Amniotic epithelial cell (primary cell): ENCODE measurements at places on chromosomes 1 and 21.

- DNase-seq: no peak
Measured at GRCh38 chr1:1432951-1433803, 2.3 kb upstream of the VWA1 start.

DNA sequence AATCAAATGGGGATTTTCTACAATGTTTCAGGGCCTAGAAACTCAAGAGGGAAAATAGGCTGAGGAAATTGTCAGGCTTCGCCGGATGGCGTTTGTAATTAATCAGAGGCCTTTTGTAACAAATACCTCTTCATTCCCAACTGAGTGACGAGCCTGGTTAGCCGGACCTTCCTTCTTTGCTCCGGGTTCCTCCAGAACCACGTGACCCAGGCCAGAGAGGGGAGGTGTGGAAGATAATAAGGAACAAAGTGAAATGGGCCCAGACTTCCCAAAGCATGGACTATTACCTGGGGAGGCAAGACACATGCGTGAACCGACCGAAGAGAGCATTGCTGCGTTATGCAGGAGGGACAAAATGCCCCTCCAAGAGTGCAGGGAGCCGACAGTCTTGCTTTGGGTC is 7.5 kb upstream of the IGSF21 start:
- no peak for DNase-seq

- DNase-seq: no peak
Measured at GRCh38 chr1:16198444-16199156, 13.9 kb downstream of the ARHGEF19 start.

DNA sequence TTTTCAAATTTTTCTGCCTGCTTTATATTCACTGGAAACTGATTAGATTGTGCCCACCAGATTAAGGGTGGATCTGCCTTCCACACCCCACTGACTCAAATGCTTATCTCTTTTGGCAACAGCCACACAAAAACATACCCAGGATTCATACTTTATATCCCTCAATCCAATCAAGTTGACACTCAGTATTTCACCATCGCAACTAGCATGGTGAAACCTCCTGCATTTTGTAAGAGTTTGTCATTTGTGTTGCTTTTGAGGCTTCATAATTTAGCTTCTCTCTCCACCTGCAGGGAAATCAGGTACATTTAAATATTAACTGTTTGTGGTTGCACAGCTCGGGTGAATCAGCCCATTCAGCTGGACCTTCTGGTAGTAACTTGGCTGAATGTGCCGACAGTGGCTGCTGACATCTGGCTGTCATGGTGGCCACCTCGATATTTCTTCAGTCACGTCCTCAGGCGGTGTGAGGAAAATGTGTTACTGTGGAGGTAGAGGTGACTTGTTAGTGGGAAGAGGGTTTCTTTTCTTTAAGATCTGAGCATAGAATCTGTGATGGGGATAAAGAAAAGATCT is 224.0 kb downstream of the PTBP2 start:
- DNase-seq: peak; percentile 84

DNA sequence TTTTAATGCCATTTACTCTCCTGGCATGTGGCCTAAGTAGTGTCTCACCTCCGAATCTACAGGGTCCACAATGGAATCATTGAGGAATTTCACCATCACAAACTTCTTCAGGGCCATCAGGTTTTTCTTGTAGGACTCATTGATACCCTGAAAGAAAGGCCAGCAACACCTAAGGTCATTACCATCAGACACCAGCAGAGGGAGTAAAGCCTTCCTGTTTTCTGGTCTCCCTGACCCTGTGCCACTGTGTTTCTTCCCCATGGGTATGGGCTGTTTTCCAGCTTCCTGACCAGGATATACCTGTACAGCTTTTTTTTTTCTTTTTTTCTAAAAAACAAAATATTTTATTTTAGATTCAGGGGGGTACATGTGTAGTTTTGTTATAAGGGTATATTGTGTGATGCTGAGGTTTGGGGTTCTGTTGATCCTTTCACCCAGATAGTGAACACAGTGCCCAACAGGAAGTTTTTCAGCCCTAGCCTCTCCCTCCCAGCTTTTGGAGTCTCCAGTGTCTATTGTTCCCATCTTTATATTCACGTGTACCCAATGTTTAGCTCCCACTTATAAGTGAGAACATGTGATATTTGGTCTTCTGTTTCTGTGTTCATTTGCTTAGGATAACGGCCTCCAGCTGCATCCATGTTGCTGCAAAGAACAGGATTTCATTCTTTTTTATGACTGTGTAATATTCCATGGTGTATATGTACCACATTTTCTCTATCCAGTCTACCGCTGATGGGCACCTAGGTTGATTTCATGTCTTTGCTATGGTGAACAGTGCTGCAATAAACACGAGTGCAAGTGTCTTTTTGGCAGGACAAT is 18.3 kb downstream of the PPT1 start:
- peak; percentile 49 for DNase-seq

DNA sequence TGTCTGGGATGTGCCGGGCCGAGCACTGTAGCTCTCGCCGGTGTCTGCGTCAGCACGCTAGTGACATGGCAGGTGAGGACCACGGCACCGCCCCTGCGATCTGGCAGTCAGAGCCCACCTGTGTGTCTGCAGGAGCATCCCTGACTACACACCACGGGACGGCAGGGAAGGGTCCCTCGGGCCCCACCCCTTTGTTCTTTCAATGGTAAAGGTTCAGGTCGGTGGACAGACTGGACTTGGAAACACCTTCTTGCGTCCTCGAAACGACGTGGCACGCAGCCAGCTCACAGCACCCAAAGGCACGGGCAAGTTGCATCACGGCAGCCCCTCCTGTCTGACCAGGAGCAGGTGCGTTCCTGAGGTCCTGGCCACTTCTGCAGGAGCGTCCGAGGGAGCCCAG is 3.7 kb upstream of the SAMD11 start:
- no peak for DNase-seq
